ENCODE measurements at places on chromosomes 2 and 18. TPM values are rescaled to one million over a fixed set of nuclear protein-coding genes. Genes with fewer than 3 reads are reported as not detected.

Gene MC4R
- total RNA-seq, result 1.4 TPM

Gene ASAP2
- 18.7 TPM for total RNA-seq

Gene CDK15
- 2.0 TPM for total RNA-seq

Gene MOGAT1
- not detected for total RNA-seq

Gene PLGLB1
- total RNA-seq, result 0.66 TPM

Gene VIL1
- total RNA-seq, result 0.86 TPM

Gene FEV
- total RNA-seq, result not detected

Gene BMP10
- not detected for total RNA-seq

Gene CPLX4
- total RNA-seq, result not detected

Gene SLC40A1
- total RNA-seq, result 80.9 TPM

Gene IWS1
- total RNA-seq, result 32.6 TPM

Gene MPP4
- total RNA-seq, result not detected

Gene SERPINB3
- not detected for total RNA-seq

Gene CD226
- 0.26 TPM for total RNA-seq

Gene CFAP65
- total RNA-seq, result not detected

Gene MARCO
- total RNA-seq, result 8.7 TPM

Gene CACNB4
- 2.1 TPM for total RNA-seq

Gene LYG1
- total RNA-seq, result 0.65 TPM

Gene MAPRE2
- total RNA-seq, result 22.4 TPM

Gene UGT1A9
- total RNA-seq, result not detected

Gene ANKRD53
- 0.66 TPM for total RNA-seq

Gene FIGN
- total RNA-seq, result 11.3 TPM

Gene GPR35
- total RNA-seq, result 1.9 TPM

Gene CTLA4
- total RNA-seq, result not detected

Gene COBLL1
- total RNA-seq, result 66.0 TPM

Gene CXCR4
- total RNA-seq, result 5.9 TPM

Gene DSC2
- total RNA-seq, result 2.1 TPM

Gene CXCR2
- not detected for total RNA-seq

Gene CPO
- 0.33 TPM for total RNA-seq

Gene LAMA3
- 12.9 TPM for total RNA-seq

Gene MC5R
- not detected for total RNA-seq

Gene RIT2
- total RNA-seq, result not detected

Gene PARD3B
- total RNA-seq, result 24.2 TPM

Gene CKAP2L
- total RNA-seq, result 1.5 TPM

Gene RAB10
- 102 TPM for total RNA-seq

Gene ARHGAP25
- 3.7 TPM for total RNA-seq

Gene UGT1A3
- not detected for total RNA-seq

Gene CD28
- total RNA-seq, result 0.23 TPM

Gene UGT1A10
- total RNA-seq, result not detected

Gene PSMA8
- not detected for total RNA-seq

Gene DCDC2C
- total RNA-seq, result not detected

Gene RAB6C
- total RNA-seq, result not detected

Gene PID1
- 68.7 TPM for total RNA-seq

Gene TBR1
- total RNA-seq, result not detected

Gene LYG2
- total RNA-seq, result not detected

Gene TMEM237
- 17.7 TPM for total RNA-seq

Gene CNDP1
- total RNA-seq, result not detected

Gene MC2R
- total RNA-seq, result 0.17 TPM

Gene GAREM2
- 2.5 TPM for total RNA-seq

Gene MLPH
- total RNA-seq, result 8.7 TPM

Gene UPP2
- total RNA-seq, result not detected

Gene PTPRN
- 3.0 TPM for total RNA-seq

Gene CCDC102B
- 3.0 TPM for total RNA-seq

Gene SCYGR4
- not detected for total RNA-seq

Gene FAM228A
- 1.1 TPM for total RNA-seq

Gene SCN9A
- total RNA-seq, result 4.2 TPM

Gene SCN2A
- total RNA-seq, result 0.11 TPM
